Activated naive CD8-positive, alpha-beta T cell treated with anti-CD3 and anti-CD28 coated beads, Interleukin-2, amount 10 ng/mL, durations not matched to agents 7 days and 5 days (primary cell): ENCODE measurements at places on chromosomes 1 and 21. TPM values are rescaled to one million over a fixed set of nuclear protein-coding genes. Genes with fewer than 3 reads are reported as not detected.

DNA sequence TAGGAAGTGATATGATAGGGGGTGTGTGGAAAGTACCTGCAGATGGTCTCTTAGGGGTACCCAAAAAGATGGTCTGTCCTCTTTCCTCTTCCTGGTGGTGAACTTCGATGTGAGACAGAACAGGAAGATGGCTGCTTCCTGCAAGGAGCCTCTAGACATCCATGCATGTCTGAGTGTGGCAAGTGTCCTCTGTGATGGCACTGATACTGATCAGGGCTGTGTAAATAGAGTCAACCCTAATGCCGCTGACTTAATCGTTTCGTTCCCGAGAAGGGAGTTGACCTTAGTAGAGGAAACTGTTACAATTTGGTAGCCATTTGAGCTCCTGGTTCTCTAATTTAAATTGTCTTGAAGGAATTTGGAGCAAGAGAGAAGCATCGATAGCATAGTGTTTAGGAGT is 168.6 kb downstream of the VPS13D start:
- H3K36me3 ChIP-seq: peaks cover 46% of the 10 kb centered on the region
- H3K27ac ChIP-seq: peak overlapping the region; percentile 66
- no peak for DNase-seq
- no peaks in the 10 kb centered on the region for H3K27me3 ChIP-seq

DNA sequence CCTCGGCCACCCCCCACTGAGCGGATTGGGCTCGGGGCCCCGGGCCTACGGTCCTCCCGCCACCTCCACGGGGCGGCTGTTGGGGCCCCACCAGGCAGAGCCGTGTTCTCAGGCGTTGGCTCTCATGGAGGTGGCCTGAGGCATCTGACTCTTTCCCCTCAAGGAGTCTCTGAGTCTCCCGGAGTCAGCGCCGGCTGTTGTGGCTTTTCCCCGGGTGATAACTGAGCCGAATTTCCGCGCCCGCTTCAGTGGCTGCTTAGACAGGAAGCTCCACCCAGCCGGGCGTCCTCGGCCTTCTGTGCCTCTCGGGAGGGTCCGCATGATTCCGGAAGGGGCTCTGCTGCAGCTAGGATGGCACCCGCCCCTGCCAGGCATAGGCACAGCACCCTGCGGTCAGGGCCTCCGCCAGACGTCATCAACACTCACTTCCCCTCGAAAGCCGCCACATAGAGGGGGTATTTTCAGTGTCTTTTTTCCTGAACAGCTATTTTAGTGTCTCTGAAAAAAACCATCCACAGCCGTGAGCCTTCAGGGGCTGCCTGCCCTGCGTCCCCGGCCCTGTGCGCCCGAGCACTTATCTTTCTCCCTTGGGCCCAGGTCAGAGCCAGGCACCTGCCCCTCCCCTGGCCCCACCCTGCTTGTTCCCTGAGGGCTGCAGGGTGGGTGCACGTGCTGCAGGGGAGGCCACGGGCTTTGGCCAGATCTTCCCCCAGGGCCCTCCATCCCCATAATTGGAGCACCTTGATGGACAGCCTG is 72.9 kb downstream of the SKI start:
- peaks cover 4% of the 10 kb centered on the region for H3K36me3 ChIP-seq
- H3K4me3 ChIP-seq: peak overlapping the region; percentile 76
- peak overlapping the region; percentile 96 for H3K27ac ChIP-seq

DNA sequence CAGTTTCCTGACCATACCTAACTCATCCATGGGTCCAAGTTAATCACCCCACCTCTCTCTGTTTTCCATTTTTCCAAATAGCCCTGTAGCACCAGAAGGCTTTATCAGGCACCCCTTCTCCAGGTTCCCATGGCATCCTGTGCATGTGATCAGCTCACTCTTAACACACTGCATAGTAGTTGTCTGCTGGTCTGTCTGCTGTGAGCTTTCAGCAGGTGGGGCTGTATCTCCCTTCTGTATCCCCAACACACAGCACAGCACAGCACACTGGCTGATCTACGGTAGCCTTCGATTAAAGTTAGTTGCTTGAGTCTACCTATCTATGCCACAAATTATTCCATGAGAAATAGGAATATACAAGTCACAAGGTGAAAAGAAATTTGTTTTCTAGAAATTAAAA is 54.3 kb upstream of the C1orf198 start:
- no peaks in the 10 kb centered on the region for H3K27me3 ChIP-seq
- peaks cover 1% of the 10 kb centered on the region for H3K4me1 ChIP-seq
- DNase-seq: no peak
- H3K36me3 ChIP-seq: peaks cover 14% of the 10 kb centered on the region

DNA sequence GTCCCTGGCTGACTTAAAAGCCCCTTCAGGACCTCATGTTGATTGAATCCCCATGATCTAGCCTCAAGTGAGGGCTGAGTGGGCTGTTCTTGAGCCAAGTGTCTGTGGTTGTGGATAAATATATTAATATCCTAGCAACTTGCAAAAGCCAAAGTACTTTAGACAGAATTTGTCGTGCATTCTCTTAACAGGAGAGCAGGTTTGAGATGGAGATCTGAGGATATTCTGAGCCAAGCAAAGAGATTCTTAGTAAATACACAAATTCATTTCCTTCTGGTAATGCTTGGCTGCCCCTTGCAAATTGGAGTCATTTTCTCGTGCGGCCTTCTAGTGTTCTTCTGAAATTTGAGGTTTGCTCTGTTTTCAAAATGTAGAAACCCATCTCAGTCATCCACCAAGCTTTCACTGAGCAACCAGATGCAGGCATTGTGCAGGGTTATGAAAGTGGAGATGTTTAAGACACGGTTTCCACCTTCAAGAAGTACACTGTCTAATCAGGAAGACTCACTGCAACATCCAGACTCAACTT is 242.1 kb upstream of the JUN start:
- no peak for DNase-seq
- H3K36me3 ChIP-seq: peaks cover 7% of the 10 kb centered on the region
- no peak overlapping the region for H3K4me3 ChIP-seq

GRCh38 chr1:21852282-21853130 is 40.4 kb downstream of the LDLRAD2 start:
- H3K4me1 ChIP-seq: peaks cover 7% of the 10 kb centered on the region
- no peaks in the 10 kb centered on the region for H3K36me3 ChIP-seq
- H3K27ac ChIP-seq: peak overlapping the region; percentile 75

The OR2T11 gene
- not detected for total RNA-seq

The DCST2 gene
- 1.4 TPM for total RNA-seq
